Fibroblast of lung (primary cell): ENCODE measurements at places on chromosomes 11 and 22.

GRCh38 chr11:16897470-16898061 lies 116.6 kb downstream of the PLEKHA7 start:
- no peak for DNase-seq

GRCh38 chr11:34395916-34396550 lies 38.2 kb upstream of the ABTB2 start:
- peak; percentile 56 for DNase-seq

GRCh38 chr11:34870548-34871196 lies 45.5 kb downstream of the APIP start:
- no peak for DNase-seq

DNA sequence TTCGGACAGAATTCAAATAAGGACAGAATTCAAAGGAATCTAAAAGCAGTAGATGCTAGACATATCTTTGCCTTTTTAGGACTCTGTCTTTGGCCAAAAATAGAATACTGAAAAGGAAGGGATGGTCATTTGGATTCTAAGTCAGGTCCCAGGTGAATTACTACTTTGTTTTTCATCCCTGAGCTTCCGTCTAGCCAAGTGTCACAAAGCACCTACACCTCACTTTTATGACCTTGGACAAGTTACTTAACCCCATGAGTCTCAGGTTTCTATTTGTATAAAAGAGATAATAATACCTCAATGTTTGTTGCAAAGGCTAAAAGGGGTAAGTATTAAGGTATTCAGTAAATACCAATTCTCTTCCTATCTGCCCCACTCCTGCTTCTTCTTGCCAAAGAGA lies 7.3 kb downstream of the KIF18A start:
- no peak for DNase-seq

GRCh38 chr11:132337819-132338416 lies 967.5 kb downstream of the NTM start:
- no peak for DNase-seq

DNA sequence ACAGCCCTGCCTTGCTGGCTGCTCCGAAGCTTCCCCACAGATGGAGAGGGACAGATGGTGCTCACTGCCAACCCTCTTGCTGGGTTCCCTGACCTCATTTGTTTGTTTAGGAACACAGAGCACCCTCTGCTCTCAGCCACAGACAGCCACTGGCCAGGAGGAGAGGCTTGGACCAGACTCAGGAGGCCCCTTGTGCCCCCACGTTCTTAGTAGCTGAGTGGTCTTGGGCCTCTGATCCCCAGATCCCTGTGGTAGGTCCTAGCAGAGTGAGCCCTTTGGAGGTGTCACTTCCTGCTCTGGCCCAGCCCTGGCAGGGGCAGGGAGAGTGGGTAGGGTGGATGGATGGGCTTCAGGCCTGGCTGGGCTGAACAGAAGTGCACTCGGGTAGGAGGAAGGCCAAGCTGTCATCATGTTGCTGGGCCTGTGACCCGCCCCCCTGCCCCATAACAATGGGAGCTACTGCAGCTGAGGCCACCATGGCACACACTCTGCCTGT lies 84.0 kb downstream of the DHCR7 start:
- no peak for DNase-seq

DNA sequence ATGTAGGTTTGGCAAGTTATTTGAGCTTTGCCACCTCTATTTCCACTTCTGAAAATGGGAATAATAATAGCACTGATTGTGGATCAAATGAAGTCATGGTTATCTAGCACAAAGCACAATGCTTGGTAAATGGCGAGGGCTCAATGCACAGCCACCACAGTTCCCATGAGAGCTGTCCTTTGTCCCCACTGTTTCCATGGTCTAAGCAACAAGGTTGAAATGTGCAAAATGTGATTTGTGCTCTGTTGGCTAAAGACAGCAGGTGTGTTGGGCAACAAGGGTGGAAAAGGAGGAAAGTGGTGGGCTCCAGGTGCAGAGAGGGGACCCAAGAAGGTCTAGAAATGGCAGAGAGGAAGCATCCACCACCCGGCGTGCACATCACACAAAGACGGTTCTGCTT lies 200.5 kb downstream of the TRIM29 start:
- DNase-seq: no peak

GRCh38 chr11:130554241-130555055 lies 106.0 kb downstream of the ADAMTS15 start:
- DNase-seq: no peak

DNA sequence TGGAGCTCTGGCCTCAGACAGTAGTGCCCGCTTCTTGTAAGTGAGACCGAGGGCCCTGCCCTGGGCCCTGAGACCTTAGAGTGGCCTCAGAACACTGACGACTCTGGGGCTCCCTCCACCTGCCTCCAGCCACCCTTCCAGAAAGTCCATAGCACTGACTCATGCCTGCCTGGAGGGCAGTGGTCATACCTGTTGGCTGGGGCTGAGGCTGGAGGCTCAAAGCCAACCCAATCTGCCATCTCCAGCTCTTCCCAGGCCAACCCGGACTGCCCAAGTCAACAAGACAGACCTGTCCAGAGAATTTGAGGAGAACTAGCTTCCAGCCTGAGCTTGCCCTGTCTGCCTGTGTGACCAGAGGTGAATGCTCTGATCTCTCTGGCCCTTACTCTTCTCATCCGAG lies 66.9 kb upstream of the TTLL12 start:
- DNase-seq: no peak

- DNase-seq: no peak
Measured at GRCh38 chr11:95111923-95112540, 22.4 kb downstream of the ENDOD1 start.

DNA sequence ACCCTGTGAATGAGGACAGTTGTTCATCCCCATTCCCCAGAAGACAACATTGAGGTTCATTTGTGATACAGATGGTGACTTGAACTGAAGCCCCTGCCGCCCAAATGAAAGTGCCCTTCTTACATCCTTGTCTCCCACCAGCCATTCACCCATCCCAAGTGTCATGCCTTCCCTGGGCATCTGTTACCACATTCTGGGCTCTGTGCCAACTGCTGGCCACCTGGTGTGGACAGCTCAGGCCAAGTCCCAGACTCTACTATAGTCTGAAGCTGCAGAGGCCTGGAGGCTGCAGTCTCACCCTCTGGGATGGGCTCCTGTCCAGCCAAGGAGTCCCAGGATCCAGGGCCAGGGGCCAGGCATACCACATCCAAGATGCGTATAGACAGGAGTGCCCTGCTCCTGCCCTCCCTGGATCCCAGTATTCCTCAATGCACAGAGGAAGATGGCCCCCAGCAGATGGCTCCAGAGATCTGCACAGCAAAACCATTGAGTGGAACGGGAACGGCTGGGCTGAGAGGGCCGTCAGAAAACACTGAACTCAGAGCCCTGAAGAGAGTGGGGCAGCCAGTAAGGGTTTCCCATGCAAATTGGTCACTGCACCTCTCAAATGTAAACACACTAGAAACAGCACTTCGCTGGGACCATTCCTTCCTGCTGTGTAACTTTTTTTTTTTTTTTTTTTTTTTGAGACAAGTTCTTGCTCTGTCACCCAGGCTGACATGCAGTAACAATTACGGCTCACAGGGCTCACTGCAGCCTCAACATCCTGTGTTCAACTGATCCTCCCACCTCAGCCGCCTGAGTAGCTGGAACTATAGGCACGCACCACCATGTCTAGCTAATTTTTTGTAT lies 22.8 kb downstream of the ARRB1 start:
- DNase-seq: peak; percentile 68

DNA sequence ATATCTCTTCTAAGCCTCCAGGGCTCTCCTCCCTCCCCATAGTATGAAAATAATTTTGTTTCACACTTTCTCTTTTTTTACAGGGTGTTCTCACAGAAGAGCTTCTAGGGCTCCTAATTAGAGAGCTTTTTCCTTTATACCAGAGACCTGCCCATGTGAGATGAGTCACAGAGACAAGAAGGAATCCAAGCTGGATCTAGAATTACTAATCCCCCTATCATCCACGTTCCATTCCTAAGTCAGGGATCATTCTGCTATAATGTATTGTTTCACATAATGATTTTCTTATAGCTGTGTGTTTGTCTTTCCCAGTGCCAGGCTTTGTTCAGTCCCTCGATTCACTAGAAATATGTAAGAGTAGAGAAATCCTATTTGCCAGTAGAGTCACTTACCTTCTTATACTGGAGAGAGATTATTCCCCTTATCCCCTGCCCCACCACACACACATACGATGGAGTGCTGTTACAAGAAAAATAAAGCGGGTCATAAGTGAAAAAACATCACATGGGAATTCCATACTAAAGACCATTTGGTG lies 778.3 kb upstream of the LRRC4C start:
- DNase-seq: no peak

- peak; percentile 28 for DNase-seq
Measured at GRCh38 chr11:41201156-41201555, 258.3 kb downstream of the LRRC4C start.

DNA sequence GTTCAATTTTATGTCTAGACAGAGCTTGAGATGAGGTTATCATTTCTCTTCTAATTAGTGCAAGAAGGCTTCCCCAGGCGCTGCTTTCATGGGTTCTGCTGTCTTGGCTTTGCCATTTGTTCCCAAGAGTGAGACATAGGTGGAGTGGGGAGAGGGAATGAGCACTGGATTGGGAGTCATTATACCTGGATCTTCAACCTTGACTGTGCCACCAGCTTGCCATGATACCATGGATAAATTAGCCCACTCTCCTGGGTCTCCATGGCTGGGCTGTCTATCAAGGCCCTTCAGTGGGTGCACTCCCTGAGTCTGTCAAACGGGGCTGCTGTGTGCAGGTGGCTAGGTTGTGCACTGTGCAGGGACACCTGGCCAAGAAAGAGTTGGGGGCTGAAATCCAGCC lies 15.6 kb upstream of the NECTIN1 start:
- DNase-seq: no peak

DNA sequence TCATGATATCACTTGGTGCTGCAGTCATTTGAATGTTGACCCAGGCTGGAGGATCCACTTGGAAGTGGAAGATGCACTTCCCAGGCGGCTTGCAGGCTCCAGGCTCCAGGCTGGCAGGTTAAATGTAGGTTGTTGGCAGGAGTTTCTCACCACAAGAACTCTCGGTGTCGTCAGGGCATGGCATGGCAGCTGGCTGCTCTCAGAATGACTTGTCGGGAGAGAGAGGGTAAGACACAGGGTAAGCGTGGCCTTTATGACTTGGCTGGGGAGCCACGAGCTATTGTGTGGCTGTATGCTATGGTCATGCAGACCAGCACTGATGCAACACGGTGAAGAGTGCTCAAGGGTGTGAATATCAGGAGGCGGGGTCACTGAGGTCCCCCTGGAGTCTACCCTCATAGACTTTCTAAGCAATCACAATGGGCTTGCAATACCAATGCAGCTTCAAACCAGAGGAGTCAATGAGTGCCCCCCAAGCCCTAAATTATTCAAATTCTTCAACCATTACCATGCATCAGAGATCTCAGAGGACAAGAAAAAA lies 1027.7 kb downstream of the OPCML start:
- no peak for DNase-seq

DNA sequence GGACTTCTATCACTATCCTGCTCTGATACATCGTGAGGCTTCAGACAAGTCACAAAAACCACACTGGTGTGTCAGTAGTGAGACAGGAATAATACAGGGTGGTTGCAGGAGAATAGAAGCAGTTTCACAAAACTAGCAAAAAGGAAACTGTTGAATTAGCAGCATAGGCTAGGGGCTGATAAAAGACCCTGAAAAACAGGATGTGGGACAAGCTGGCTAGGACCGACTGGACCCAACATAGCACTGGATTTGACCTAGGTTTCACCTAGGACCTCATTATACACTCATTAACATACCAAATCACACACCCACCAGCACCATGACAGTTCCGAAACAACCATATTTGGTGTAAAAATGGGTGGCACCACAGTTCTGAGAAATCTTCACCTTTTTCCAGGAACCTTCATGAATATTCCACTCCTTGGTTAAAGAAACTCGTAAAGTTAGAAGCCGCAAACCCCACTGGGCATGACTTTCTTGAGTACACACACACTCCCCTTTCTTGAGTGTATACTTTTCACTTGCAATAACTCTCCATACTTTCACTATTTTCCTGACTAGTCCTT lies 76.2 kb downstream of the SLC1A2 start:
- no peak for DNase-seq

GRCh38 chr11:109547356-109548027 lies 125.5 kb downstream of the C11orf87 start:
- peak; percentile 91 for DNase-seq

DNA sequence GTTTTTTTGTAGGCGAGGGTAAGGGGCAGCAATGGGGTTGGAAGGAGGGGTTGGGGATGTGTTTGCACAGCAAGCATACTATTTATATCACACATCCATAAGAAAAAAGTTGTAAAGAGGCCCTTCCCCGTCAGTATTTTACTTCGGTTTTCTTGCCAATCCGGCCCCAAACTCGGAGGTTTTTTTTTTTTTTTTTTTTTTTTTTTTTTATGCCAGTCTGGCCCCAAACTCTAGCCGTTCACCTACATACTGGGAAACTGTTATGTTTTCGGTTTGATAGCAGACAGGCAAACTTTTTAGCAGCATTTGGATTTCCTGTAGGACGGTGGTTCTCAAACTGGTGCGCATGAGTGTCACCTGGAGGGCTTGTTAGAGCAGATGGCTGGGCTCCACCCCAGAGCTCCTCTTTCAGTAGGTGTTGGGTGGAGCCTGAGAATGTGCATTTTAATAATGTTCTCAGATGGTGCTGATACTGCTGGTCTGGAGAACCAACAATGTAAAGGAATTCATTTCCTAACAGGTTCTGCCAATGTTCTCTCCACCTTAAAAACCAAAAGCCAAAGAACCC lies 76.5 kb upstream of the ZBED5 start:
- no peak for DNase-seq

- no peak for DNase-seq
Measured at GRCh38 chr22:46526244-46526839, 11.1 kb downstream of the CELSR1 start.

GRCh38 chr11:78432058-78432515 lies 14.5 kb upstream of the GAB2 start:
- no peak for DNase-seq

DNA sequence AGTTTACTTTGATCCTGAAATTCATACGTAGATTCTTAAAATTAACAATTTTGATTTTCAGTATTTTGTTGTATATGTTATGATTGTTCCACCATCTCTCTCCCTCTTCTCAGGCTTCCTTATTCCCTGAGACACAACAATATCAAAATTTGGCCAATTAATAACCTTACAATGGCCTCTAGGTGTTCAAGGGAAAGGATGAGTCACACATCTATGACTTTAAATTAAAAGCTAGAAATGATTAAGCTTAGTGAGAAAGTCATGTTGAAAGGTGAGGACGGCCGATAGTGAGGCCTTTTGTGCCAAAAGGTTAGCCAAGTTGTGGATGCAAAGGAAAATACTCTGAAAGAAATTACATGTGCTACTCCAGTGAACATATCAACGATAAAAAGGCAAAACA lies 5.5 kb upstream of the OR52J3 start:
- DNase-seq: no peak

- DNase-seq: no peak
Measured at GRCh38 chr22:47775686-47776085, 1013.2 kb downstream of the TBC1D22A start.
